Smooth muscle cell of the pulmonary artery (primary cell): ENCODE measurements at places on chromosomes 7 and 10. TPM values are rescaled to one million over a fixed set of nuclear protein-coding genes. Genes with fewer than 3 reads are reported as not detected.

NOLC1 gene
- total RNA-seq = 20.2 and 28.0 TPM in 2 replicates

GIMAP7 gene
- not detected in 2 replicates for total RNA-seq

ACSM6 gene
- not detected in 2 replicates for total RNA-seq

SEMA3E gene
- 0.13 and 0.79 TPM in 2 replicates for total RNA-seq

CRTAC1 gene
- 0.07 and 0.50 TPM in 2 replicates for total RNA-seq

CNNM1 gene
- total RNA-seq = 0.07 and 0.17 TPM in 2 replicates

SORCS1 gene
- 0.20 TPM in 1 of 2 replicates, not detected in the other for total RNA-seq

ACTR3C gene
- total RNA-seq = 0.13 and 0.63 TPM in 2 replicates

AKR1E2 gene
- total RNA-seq = 9.5 and 18.4 TPM in 2 replicates

IFIT3 gene
- total RNA-seq = 7.5 and 19.9 TPM in 2 replicates

NEURL1 gene
- under 0.01 and 0.63 TPM in 2 replicates for total RNA-seq

MMD2 gene
- not detected in 2 replicates for total RNA-seq
